ENCODE measurements at places on chromosomes 13 and 19. TPM values are rescaled to one million over a fixed set of nuclear protein-coding genes. Genes with fewer than 3 reads are reported as not detected.
A peak's percentile ranks its signal among the peaks of the same experiment; 100 is the strongest.

The NEK5 gene
- 2.4 TPM for total RNA-seq

- no peak for DNase-seq
Observed at GRCh38 chr19:17025991-17026658, 485 bp downstream of the CPAMD8 start.

- peak; percentile 21 for DNase-seq
Observed at GRCh38 chr19:12800923-12801465, 606 bp downstream of the PRDX2 start.

DNA sequence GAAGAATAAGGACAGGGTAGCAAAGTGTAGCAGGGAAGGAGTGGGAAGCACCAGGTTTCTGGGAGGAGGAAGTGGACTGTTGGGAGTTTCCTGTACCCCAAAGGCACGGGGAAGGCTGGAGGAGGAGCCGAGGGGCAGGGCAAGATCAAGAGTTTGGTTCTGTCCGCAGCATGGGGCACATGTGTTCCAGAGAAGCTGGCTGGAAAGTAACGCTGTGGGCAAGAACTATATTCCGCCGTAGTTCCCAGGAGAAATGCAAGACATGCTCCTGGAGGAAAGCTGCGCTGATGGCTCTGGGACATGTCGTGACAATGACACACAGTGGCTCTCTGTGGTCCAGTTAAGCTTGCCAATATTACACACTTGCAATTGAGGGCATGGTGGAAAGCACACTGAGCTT, 51.7 kb upstream of the KPNA3 start:
- DNase-seq: no peak

The KLK13 gene
- total RNA-seq: not detected

The TSSK6 gene
- 1.2 TPM for total RNA-seq

The FGF9 gene
- total RNA-seq: 21.1 TPM

DNA sequence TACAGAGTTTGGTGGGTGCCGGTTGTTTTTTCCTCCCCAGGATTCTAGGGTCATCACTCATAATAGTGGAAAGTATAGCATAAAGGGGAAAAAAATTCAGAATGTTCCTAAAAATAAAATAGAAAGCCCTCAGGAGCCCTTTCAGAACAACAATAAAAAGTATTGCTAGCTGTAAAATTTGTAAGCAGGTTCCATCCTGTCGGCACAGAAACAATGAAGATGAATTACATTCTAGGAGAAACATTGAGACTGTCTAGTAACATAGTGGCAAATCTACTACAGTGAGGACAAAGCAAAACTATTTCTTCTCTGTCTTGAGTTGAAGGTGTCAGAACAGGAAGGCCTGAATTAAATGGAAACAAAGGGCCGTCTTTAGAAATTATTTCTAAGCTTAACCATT, 870.7 kb downstream of the PCDH9 start:
- no peak for DNase-seq

GRCh38 chr13:89066868-89067466, 1395.8 kb downstream of the SLITRK5 start:
- no peak for DNase-seq

- no peak for DNase-seq
Observed at GRCh38 chr13:36131222-36131930, at the start of gene DCLK1. DCLK1 (minus strand) TSS chr13:36131382.

GRCh38 chr13:43054803-43055802, 31.7 kb downstream of the DNAJC15 start:
- no peak for DNase-seq

The ZC3H13 gene
- 43.5 TPM for total RNA-seq

DNA sequence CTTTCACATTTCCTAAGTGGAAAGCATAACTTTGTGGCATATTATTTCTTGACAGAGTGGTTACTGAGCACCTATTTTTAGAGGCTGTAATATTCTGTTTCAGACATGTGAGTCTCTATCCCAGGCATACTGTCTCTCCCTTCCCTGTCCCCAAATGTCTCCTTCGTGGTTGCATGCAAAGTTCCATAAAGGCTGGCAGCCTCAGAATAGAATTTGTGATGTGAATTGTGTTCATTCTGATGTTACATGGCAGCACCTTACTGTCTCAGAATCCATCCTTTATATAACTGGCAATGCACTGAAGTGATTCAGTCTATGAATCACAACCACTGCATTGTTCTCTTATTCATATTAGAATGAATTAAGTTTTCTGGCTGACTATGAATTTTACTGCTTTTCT, 89.0 kb upstream of the SLC7A1 start:
- DNase-seq: no peak

The OR10H2 gene
- total RNA-seq: not detected

The LGALS14 gene
- not detected for total RNA-seq

The FCER2 gene
- total RNA-seq: 0.18 TPM

DNA sequence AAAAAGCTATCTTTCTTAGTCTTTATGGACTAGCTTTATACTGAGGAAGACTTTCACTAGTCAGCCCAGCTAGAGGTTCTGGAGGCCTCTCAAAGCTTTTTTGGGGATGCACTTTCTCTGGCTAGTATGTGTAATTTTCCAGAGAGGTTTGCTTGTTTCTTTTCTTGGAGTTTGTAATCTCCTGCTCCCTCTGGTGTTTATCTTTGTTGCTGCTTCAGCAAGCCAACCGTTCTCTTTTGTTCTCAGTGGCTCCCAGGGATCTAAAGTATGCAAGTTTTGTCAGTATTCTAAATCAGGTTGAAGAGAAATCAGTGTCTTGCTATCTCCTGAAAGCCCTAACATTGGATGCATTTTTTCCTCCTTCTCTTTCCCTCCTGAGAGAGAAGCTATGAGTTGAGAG, 121.1 kb upstream of the MYO16 start:
- no peak for DNase-seq

The S1PR4 gene
- total RNA-seq: not detected

GRCh38 chr13:78658630-78659449, at the start of gene OBI1:
OBI1 (minus strand) TSS chr13:78659155; CDS start chr13:78659120, 35 bp downstream.
- peak; percentile 87 for DNase-seq
